Natural killer cell (primary cell): ENCODE measurements at places on chromosomes 12 and 14. TPM values are rescaled to one million over a fixed set of nuclear protein-coding genes. Genes with fewer than 3 reads are reported as not detected.

DNA sequence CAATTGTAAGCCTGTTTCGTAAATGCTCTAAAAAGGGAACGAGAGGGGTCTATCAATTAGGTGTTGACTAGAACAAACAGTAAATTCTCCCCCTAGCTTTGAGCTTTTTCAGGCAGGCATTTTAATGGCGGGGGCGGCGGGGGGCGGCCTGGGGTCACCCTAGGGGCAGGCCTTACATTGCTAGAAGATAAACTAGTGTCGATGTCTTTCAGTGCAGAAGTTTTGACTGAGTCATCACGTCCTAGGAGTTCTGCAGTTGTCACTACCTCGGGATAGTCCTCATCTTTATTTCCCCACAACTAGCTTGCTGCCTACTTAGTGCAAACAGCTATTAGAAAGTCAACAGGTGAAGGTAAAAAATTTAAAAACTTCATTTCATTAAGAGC lies 1.6 kb downstream of the ATP6V1D start:
- DNase-seq, result no peak

CIPC gene
- total RNA-seq, result 7.1 TPM

ABCC9 gene
- total RNA-seq, result 0.05 TPM

- no peak for DNase-seq
Observed at GRCh38 chr14:41362139-41362538, 244.5 kb upstream of the LRFN5 start.

ISM2 gene
- not detected for total RNA-seq

DNA sequence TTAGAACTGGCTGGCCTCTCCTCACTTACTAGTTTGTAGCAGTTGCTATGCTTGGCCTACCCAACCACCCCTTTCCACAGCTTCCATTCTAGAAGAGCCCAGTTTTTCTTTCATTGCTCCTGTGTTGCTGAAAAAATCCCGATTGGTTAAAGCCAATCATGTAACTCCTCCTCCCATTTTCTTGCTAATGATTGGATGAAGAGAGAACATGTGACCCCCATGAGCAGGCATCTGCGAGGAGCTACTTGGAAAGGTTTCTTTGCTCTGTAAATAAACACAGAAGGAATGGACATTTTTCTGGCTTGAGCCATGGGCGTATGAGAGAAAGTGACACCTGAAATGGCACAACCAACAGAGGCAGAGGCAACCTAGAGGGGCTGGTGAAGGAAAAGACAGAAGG lies 773.8 kb upstream of the TBX3 start:
- DNase-seq, result no peak

DNA sequence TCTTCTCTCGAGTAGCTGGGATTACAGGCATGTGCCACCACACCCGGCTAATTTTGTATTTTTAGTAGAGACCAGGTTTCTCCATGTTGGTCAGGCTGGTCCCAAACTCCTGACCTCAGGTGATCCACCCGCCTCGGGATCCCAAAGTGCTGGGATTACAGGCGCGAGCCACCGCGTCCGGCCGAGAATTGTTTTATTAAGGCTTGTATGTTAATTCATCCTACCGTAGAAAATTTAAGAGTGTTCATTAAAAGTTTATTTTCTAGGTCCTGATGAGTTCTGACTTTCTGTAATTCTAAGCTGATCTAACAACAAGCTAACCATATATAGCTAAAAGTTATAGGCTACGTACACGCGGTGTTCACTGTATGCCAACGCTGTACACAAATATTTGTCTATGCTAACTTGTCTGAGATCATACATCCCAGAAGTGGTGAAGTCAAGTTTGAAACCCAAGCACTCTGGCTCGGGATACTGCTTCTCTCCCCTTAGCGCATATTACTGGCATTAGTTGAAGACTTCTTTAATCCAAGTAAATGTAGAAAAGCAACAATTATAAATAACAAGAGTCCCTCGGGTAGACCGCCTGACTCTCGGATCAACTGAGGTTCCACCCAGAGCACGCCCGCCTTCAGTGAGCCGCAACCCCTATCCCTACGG lies 570 bp upstream of the MRPS35 start:
- no peak for DNase-seq

IFNG-AS1 gene
- 1.4 TPM for total RNA-seq

RASSF8 gene
- total RNA-seq, result 1.2 TPM

DNA sequence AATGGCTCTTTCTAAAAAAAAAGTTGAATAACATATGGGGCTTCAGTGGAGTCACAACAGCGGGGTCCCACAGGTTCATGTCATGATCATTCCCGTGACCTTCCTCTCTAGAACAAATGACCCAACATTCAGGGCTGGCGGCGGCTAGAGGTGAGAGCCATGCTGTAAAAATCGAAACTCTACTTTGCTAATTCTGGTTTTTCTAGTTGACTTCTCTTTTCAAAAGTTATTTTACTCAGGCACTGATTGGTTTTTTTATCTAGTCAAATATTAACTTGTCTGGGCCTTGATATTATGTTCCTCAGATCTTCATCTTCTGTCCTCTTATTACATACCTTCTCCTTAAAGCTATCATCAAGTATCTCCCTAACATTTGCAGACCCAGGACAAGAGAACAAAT lies 402.9 kb upstream of the SOX5 start:
- no peak for DNase-seq

LEMD3 gene
- 71.1 TPM for total RNA-seq

DNA sequence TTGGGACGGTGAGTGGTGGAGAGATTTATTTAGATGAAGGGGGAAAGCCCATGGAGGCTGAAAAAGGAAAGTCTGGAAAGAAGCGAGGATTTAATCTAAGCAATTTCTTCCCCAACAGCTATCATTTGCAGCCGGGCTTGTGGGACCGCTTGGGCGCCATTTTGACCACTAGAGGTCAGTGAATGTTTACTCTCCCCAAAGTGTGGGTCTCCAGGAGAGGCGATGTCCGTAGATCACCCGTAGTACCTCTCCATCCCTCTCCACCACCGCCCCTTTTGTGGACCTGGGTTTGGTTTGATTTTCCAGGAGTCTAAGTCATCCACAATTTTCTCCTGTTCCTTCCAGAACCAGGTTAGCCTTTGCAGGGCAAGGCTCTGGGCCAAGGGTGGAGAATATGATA lies 91.2 kb upstream of the PARP11 start:
- no peak for DNase-seq

CAPZA3 gene
- not detected for total RNA-seq

FAM177A1 gene
- total RNA-seq, result 73.8 TPM

DNA sequence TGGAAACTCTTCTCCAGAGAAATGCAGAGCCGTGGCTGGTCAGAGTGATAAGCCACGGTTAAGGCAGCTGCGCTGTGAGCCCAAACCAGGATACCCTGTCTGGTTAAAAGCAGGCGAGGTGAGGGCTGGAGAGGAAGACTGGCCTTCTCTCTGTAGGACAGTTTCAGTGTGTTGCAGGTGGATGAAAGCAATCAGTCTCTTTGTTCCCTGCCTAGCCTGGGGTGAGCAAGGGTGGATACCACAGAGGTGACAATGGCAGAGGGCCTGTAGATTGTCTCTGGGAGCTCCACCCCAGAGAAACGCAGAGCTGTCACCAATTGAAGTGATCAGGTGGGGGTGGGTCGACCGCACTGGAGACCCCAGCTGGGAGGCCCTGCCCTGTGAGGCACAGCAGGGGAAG lies 621.9 kb downstream of the LRFN5 start:
- no peak for DNase-seq

DNA sequence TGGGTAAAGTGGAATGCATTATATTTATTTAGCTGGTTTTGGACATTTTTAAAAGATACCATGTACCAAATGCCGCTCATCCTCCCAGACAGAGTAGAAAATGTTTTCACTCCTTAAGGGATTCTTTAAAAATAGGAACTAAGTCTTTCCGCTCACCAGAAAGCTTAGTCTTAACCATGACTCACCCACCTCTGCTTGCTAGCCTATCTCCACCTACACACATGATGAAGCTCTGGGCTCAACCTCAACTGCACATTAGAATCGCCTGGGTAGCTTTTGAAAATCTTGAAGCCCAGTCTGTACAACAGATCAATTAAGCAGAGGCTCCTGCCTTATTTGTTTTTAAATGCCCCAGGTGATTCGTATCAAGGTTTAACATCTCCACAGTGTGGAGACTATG lies 260.5 kb downstream of the NEDD1 start:
- no peak for DNase-seq

PROX2 gene
- 5.1 TPM for total RNA-seq

DNA sequence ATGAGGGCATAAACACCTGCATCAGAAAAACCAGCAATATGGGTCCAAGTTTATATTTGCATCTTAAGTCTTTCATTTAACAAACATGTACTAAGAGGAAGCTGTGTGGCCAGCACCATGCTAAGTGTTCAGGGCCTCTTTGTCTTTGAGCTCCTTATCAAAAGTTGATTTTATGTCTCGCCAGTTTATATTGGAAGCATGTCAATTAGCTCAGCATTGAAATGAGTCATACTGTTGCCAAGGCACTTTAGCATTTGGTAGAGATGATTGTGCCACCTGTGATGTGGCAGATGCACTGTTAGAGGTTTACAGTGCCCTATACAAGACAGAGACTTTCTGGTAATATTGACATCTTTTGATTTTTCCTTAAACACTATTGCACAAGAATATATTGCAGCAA lies 68.5 kb downstream of the BHLHE41 start:
- no peak for DNase-seq

TAS2R8 gene
- not detected for total RNA-seq

GRCh38 chr14:102472791-102473150 lies 36.8 kb downstream of the ANKRD9 start:
- DNase-seq, result no peak

- DNase-seq, result no peak
Observed at GRCh38 chr12:14272956-14273912, 92.2 kb upstream of the ATF7IP start.

- DNase-seq, result no peak
Observed at GRCh38 chr14:79730953-79731352, 480.4 kb downstream of the DIO2 start.

GRCh38 chr14:33745163-33745562 lies 205.7 kb downstream of the EGLN3 start:
- no peak for DNase-seq

KIF26A gene
- total RNA-seq, result not detected

DNA sequence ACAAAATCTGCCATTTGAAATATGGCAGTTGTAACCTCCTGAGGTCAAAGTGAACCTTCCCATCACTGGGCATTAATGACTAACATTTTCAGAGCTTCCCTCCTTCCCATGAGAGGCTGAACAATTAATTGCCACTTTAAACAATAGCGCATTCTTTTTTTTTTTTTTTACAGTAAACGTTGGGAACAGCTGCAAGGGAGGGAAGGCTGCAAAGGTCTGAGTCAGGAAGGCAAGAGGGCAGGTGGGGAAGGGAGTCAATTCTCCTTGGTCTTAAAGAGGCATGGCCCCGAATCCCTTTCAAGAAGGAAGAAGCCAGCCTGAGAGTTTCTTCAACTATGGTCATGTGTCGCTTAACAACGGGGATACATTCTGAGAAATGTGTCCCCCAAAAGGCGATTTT lies 41.0 kb upstream of the PLEKHG3 start:
- no peak for DNase-seq

DNA sequence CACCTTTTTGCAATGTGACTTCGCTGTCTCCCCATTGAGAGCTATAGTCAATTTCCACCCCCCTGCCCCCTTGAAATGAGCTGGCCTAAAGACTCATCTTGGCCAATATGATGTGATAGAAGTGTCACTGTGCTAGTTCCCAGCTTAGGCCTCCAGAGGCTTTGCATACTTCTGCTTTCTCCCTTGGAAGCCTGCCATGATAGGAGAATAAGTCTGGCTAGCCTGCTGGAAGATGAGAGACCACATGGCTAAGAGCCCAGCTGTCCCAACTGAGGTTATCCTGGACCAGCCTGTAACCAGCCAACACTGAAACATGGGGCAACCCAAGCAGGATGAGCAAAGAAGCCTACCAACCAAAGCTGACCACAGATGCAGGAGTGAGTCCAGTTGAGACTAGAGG lies 196.9 kb downstream of the GRIN2B start:
- no peak for DNase-seq

DNA sequence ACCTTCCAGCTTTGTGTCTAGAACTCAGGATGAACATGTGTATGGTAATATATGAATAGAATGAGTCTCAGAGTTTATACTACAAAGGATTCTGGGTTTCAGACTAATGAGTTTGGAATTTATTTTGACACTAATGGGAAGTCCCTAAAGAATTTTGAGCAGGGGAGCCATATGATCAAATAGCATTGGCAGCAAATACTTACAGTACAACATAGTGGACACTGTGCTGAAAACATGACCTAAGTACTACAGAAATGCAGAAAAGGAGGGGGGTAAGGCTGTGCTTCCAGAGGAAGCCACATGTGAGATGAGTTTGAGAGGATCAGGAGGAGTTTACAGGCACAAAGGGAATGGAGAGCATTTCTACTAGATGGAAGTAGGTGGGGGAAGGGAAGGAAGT lies 225.8 kb downstream of the C12orf42 start:
- no peak for DNase-seq

DNA sequence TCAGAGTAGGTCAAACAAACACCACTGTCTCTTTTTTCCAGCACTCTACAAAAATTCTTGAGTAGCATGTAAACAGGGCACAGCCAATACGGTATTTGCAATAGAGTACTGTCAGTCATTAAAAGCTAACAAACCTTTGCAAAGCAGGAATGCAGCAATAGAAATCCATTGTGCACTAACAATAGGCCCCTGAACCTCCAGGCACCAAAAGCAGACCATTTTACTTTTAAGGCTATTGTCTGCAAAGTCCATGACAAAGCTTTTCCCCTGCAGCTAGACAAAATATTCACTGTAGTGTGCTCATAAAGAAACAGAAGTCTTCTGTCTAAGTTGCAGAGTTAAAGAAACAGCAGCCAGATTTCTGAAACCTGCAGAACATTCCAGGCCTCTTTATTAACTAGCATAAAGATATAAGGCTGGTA lies 191.9 kb downstream of the SOX5 start:
- DNase-seq, result no peak

MYH6 gene
- not detected for total RNA-seq

GRCh38 chr12:107843351-107844311 lies 69.1 kb downstream of the ASCL4 start:
- DNase-seq, result no peak

C12orf60 gene
- 0.79 TPM for total RNA-seq

DNA sequence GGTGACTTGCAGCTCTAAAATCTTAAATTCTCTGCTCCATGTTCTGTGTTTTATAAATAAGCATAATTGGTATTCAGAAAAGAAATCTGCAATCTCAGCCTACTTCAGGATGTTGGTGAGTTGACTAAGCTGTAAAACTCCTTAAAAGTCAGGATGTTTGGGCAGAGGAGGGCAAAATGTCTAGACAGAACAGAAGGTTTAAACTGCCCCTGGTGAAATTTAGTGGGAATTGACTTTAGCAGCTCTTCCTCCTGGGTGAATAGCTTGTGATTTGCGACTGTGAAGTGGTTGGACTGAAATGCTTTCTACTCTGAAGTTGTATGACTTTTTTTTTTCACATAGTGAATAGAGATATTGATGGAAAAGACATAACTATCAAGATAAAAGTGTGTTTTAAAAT lies 85.8 kb downstream of the CAND1 start:
- DNase-seq, result no peak

EIF2S3B gene
- not detected for total RNA-seq

- no peak for DNase-seq
Observed at GRCh38 chr12:5173511-5174011, 129.9 kb downstream of the KCNA5 start.

DNA sequence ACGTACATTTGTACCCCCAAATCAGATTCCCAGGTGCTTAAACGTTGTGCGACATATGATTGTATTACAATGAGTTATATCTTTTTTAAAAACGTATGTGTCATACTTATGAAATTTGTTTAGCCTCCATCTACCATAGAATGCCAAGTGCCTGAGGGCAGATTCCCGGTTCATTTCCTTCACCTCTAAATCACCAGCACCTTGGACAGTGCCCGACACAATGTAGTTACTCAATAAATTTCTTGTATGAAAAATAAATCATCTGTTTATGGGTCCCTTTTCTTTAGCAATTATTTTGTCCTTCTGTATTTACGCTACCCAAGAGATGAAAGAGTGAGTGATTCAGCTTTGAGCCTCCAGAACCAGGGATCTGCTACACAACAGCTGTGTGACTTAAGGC lies 157.4 kb downstream of the TBX5 start:
- DNase-seq, result no peak
